GM19239 (cell line): ENCODE measurements at places on chromosomes 7 and 10.
A peak's percentile ranks its signal among the peaks of the same experiment; 100 is the strongest.

- no peak for DNase-seq
Measured at GRCh38 chr7:158758586-158759244, 54.1 kb upstream of the NCAPG2 start.

DNA sequence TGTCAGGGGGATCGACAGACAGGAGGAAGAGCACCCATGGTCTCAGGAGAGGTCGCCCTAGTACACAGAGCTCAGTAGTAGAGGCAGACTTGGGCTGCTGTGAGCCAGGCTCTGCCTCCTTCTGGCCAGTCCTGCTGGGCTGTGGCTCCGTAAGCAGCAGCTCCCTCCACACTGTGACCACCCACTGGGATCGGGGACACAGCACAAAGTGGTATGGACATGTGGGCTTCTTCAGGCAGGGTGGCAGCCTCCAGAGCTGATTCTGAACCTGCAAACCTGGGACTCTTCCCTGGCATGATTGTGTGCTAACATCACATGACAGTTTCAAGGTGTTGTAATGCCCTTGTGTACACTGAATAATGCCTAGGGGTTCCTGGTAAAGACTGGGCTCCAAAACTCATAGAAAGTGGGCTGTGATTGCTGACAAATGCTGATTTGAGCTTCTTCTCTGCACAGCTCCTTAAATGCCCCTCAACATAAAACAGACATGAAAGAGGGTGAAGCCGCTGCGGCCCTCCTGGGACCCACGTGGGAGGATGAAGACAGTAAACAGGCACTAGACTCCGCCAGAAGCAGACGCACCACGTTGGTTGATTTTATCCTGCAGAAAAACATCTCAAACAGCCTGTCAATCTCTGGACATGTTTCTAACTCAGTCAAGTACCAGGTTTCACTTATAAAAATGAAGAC lies 76.7 kb downstream of the GPR26 start:
- DNase-seq: no peak

DNA sequence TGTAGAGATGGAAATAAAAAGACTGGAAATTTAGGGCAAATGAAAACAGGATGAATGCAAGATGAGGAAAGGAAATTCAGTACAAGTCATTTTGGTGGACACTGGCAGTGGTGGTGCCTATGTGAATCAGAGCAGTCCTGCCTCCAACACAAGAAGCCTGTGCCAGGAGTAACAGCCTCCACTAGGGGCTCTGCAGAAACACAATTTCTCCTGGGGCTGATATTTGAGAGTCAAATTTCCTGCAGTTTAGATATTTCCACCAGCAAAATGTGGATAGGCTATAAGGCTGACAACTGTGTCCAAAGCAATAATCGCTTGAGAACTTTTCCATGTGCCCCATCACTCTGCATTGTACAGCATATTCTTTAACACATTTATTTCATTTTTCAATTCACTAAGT lies 4.7 kb upstream of the PLXDC2 start:
- DNase-seq: no peak

- no peak for DNase-seq
Measured at GRCh38 chr10:46555713-46556514, 544 bp downstream of the GPRIN2 start.

DNA sequence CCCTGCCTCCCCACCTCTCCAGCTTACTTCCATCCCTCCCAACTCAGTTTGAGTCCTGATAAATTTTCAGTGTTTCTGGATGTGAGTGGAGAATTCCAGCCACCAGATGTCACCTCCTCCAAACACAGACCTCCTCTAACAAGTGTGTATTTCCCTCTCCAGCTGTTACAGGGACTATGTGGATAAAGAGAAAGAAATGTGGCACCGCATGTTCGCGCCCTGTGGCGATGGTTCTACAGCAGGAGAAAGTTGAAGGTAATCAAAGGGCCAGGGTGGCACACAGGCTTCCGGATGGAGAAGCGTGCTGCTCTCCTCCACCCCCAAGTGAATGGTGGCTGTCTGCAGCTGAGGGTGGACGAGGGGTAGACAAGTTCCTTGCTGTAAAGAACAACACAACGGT lies 14.7 kb downstream of the FKBP6 start:
- DNase-seq: no peak

DNA sequence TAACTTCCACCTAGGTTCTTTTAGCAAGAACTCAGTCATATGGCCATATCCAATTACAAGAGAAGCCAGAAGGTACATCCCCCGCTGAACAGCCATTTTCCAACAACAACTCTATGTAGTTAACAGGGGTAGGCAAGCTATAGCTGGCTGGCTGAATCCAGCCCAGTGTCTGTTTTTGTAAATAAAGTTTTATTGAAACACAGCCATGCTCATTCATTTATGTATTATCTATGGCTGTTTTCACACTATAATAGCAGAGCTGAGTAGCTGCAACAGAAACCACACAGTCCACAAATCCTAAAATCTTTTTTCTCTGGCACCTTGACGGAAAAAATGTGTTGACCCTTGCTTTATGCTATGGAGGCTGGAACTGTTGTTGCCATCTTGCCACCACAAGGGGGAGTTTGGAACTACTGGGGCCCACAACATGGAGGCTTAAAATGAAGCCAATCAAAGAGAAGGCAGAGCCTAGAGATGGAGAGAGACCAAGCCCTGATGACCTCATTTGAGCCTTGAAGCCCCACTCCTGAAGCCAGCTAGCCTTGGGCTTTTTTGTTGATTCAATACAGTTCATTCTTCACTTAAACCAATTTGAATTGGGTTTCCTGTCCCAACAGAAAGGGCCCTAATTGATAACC lies 33.3 kb upstream of the XPNPEP1 start:
- peak; percentile 54 for DNase-seq

DNA sequence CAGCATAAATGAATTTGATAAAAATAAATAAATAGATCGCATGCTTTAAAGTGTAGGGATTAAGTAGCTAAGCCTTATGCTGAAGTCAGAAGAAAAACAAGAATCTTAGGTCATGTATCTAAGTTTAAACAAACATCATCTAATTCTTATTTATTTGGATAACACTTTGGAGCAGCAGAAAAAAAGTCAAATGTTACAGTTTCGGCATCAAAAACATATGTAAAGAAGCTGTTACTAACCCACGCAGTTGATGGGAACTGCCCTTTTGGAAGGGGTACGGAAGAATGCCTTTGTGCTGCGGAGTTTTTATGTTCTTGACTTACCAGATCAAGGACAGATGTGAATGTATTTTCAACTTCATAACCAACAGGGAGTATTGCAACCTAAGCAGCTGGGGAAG lies 37.3 kb upstream of the HABP2 start:
- no peak for DNase-seq

DNA sequence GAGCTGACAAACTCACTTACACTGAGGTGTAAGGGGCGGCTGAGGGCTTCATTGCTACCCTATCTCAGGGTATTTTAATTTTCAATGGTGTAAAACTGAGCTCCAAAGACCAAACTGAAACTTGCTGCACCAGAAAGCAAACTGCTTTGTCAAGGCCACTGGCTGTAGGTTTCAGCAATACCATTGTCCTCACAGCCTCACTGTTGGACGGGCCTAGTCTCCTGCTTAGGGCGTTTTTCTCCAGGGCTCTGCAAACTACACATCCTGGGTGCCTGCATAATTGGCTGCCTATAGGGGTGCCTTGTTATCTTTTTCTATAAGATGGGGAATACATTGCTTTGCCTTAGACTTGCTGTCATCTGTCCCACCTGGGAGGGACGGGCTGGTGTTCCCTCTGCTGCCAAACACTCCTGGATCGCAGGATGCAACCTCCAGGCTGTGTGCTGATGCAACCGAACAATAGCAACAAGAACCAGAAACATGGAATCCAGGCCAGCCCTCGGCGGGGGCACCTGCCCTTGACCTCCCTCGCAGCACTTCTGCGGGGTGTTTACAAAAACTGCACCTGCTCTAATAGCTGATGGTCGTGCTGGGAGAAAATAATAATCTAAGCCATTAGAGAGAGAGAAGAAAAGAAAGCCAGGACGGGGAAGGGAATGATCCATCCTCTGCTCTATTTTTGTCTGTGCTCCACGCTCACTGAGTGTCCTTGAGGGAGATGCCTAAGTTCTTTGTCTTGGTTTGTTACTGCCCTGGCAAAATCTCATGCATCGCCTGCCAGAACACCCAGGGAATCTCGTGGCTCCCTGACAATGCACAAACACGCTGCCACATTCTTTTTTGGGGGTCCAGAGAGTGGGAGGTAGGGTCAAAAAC lies 104.5 kb downstream of the GALNT17 start:
- no peak for DNase-seq

GRCh38 chr7:23014681-23015080 lies 751 bp upstream of the HYCC1 start:
- no peak for DNase-seq

DNA sequence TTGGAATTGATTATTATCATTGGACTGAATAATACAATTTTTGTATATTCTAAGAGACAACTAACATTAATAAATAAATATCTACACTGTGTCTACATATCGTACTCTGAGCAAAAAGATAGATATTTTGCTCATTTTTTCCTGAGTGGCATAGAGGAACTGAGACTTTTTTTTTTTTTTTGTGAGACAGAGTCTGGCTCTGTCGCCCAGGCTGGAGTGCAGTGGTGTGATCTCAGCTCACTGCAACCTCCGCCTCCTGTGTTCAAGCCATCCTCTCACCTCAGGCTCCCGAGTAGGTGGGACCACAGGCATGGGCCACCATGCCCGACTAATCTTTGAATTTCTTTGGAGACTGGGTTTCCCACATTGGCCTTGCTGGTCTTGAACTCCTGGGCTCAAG lies 14.0 kb downstream of the KMT2E start:
- DNase-seq: no peak

DNA sequence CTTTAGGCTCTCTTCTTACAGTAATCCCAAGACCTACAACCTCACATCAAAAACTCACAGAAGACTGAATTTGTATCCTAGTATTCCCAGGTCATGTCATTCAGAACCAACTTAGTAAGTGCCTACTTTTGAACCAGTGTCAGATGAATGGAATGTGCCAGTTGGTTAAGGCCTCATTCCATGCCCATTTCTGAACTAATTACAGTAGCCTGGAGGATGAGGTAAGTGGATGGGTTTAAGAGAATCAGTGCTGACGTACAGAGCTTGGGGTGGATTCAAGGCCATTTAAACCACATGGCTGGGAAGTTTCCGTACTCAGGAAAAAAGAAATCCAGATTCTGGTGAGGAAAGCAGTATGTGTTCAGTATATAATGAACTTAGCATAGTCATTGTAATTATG lies 21.9 kb upstream of the FOXP2 start:
- DNase-seq: no peak

DNA sequence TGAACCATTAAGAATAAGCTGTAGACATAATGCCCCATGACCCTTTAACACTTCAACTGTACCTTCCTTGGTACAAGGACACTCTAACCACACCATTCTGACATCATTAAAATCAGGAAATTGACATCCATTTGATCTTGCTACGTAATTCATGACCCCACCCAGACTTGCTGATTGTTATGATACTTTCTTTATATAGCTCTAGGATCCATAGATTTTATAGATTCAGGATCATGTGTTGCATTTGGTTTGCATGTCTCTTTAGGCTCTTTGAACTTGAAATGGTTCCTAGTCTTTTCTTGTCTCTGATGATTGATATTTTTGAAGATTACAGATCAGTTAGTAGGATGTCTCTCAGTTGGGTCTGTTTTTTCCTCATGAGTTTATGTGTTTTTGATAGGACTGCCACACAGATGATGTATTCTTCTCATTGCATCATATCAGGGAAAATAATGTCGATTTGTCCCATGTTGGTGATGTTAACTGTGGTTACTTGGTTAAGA lies 13.5 kb downstream of the CCM2 start:
- no peak for DNase-seq

GRCh38 chr7:7868572-7868899 lies 100.1 kb upstream of the GLCCI1 start:
- DNase-seq: no peak

DNA sequence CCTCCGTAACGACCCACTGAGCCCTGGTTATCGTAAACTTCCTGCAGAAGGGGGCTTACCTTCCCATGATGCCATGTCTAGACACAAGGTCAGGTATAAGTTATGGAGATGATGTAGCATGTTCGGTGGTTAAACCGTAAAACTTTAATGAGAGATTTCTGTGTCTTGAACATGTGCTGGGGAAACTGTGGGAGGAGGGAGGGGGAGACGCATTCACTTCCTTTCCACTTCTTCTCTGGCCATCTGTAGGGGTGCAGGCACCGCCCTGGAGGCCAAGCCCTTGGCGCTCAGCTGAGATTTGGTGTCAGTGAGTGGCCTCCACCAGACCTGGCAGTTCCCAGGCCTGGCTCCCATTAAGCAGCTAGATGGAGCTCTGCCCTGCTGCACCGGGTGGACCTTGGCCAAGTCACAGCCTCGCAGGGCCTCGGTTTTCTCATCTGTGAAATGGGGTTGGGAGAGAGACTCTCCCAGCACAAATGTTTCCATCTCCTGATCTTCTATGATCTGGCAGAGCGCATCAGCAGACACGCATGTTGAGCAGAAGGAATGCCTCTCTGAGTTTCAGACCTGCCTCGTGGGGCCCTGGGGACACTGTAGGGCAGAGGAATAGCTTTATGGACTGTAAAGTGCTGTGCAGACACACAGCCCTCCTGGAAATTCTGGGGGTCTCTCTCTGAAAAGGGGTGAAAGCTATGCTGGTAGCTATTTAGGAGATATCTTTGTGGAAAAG lies 106.0 kb downstream of the COL26A1 start:
- no peak for DNase-seq

DNA sequence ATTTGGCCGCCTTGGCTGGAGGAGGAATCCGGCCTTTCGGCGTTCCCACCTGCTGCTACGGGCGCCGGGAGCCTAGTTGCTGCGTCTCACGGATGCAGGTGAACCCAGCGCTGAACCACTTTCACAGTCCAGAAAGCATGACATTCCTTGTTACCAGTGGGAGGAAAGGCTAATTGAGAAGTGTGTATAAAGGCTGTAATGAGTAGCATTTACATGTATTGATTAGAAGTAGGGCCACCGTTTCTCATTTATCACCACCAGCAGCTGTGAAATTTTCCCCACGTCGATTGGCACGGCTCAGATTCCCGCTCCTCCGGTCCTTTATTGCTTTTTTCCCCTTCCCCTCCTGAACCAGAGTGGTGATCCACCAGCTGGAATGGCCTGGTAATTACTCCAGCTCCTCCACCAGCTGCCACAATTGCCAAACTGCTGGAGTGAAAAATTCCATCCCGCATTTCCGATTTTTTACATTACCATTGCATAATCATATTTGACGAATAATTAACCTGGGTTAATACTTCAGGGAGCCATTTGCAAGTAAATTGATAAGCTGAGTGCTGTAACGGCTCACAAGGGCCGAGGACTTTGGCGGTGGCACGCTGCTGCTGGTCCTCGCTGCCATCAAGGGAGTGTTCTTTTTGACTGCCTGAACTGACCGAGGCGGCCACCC lies 153.3 kb downstream of the POU6F2 start:
- no peak for DNase-seq

GRCh38 chr7:37703361-37703760 lies 19.8 kb downstream of the GPR141 start:
- DNase-seq: no peak

DNA sequence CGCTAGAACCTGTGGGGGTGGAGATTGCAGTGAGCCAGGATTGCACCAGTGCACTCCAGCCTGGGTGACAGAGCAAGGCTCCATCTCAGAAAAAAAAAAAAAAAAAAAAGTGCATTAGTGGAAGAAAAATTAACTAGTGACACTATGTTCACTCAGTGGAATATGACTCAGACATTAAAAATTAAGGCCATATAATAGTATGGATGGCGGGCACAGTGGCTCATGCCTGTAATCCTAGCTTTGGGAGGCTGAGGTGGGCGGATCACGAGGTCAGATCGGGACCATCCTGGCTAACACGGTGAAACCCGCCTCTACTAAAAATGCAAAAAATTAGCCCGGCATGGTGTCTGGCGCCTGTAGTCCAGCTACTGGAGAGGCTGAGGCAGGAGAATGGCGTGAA lies 3.4 kb downstream of the PHYH start:
- no peak for DNase-seq

- no peak for DNase-seq
Measured at GRCh38 chr7:113199136-113199535, 80.8 kb upstream of the SMIM30 start.
